HS-5 (cell line): ENCODE measurements at places on chromosomes 7 and 10.

DNA sequence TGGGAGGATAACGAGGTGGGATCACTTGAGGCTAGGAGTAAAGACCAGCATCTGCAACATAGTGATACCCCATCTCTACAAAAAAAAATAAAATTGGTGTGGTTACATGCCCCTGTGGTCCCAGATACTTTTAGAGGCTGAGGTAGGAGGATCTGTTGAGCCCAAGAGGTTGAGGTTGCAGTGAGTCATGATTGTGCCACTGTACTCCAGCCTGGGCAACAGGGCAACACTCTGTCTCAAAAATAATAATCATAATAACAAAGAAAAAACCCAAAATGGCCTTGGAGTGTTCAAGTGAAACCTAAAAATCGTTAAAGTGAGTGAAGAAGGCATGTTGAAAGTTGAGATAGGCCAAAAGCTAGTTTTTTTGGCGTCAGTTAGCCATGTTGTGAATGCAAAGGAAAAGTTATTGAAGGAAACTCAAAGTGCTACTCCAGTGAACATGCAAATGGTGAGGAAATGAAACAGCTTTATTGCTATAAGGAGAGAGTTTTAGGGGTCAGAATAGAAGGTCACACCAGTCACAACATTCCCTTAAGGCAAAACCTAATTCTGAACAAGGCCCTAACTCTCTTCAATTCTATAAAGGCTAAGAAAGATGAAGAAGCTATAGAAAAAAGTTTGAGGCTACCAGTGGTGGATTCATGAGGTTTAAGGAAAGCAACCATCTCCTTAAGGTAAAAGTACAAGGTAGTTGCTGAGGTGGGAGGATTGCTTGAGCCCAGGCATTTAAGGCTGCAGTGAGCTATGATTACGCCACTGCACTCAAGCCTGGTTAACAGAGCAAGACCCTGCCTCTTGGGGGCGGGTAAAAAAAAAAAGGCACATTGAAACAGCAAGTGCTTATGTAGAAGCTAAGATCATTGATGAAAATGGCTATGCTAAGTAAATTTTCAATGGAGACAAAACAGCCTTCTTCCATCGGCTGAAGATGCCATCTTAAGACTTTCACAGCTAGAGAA is 45.4 kb upstream of the STOX1 start:
- DNase-seq: no peak

- DNase-seq: peak; percentile 36
Observed at GRCh38 chr10:128069351-128070051, 56.7 kb downstream of the MKI67 start.

- no peak for DNase-seq
Observed at GRCh38 chr7:13322126-13322525, 634.7 kb downstream of the ARL4A start.

DNA sequence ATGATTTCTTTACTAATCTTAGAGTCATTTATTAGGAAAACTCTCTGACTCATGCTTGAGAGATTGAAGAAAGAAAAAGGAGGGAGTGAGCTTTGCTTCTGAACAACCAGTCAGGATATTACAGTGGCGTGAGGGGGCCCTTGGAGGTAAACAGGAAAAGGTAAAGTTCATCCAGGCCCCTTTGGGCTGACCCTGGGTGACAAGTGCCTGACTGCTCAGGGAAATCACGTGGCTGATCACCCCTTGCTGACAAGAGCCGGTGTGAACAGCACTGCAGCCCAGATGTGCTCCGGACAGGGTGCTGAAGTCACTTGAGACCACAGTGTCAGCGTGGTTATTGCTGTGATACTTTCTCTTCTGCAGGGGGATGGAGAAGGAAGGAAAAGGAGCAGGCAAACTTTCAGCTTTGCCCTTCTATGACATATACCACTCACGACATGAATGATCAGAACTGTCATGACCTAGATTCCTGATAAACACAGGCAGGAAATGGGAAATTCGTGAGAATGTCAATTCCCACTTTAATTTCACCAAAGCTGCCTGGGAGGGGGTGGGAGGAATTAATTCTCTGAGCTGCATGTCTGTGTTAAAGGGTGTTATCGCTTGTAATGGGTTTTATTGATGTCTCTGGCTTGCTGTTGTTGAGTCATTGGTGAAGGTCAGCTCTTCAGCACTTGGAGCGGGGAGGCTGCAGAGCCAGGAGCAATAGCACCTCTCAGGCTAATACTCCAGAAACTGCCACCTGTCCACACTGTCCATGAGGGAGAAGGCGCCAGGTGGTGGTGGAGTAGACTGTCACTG is 139.8 kb upstream of the AOAH start:
- no peak for DNase-seq

- no peak for DNase-seq
Observed at GRCh38 chr10:97149079-97149531, 36.7 kb downstream of the SLIT1 start.

DNA sequence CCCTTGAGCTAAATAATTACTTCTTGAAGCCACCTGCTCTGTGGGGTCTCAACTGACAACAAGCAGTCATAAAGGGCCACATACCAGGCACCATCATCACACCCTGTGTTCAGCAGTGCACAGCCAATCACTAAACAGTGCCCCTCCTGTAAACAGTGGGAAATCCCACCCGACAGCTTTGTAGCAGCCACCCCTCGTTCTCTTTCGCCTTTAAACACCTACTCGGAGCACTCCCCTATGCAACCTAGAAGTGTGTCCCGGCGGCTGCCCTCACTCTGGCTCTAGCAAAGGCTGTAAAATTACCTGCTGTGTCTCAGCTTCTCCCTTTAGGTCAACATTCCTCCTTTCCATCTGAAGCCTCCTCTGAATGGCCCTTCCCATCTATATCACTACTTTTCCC is 111.9 kb downstream of the TCERG1L start:
- DNase-seq: no peak

DNA sequence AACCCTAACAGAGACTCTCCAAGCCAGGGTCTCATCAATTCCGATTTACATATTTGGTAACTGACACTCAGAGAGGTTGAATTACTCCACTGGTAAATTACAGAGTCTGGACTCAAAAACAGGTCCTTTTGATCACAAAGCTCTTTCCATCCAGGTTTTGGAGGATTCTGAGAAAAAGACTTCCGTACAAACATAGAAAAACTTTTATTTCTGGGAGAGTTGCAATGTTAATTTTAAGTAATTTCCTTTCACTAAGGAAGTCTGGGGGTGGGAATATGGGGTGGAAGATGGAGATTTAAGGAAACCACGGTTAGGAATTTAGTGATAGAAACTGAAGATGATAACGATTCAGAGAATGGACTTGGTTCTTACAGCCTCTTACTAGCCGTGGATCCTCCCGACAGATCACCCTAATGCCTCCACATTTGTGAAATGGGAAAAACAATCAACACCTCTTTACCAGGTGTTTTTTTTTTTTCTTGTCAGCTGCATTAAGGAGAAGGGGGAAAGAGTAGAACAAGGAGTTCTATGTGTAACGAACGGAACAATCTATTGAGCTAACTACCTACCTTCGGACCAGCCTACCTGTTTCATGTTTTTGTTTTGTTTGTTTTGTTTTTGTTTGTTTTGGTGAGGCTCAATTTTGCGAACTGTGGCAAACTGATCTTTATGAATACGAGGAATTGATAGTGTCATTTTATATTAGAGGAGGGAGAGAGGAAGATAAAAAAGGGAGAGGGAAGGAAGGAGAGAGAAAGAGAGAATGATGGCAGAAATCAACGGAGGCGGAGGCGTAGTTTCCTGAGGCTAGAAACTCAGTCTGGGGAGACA is 1.7 kb upstream of the RBM20 start:
- DNase-seq: no peak

- no peak for DNase-seq
Observed at GRCh38 chr7:84595026-84595425, 400.4 kb upstream of the SEMA3A start.

- DNase-seq: no peak
Observed at GRCh38 chr10:124132876-124133275, 39.5 kb upstream of the CHST15 start.

DNA sequence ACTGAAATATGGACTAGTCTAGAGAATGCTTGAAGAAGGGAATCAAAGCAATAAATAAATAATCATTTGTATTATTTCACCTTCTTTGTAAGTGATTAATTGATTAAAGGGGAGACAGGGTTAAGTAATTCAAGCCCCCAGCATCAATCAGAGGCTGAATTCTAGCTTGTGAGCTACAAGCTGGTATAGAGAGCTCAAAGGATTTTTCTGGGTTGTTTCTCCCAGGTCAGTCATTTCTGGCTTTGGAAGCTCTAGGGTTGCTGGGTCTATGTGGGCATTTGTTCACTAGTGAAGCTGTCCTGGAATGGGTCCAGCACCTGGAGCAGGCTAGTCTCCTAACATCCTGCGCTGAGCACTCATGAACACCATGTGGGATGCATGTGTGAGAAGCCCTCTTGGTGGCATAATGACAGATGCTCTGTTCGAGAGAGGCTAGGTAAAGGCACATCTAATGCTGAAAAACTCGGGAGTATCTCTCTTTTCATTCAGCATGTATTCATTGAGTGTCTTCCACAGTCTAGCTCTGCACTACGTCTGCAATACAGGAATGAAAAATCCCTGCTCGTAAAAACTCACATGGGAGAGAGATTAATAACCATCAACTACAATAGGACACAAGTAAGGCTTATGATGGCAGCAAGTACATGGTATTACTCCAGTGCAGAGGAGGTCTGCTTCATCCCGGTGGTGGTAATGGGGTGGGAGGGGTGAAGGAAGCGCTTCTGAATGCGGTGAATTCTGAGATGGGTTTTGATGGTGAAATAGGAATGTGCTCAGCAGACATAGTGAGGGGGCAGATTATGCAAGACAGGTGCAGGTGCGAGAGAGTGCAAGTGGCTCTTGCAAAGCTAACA is 68.0 kb upstream of the NRP1 start:
- DNase-seq: no peak

DNA sequence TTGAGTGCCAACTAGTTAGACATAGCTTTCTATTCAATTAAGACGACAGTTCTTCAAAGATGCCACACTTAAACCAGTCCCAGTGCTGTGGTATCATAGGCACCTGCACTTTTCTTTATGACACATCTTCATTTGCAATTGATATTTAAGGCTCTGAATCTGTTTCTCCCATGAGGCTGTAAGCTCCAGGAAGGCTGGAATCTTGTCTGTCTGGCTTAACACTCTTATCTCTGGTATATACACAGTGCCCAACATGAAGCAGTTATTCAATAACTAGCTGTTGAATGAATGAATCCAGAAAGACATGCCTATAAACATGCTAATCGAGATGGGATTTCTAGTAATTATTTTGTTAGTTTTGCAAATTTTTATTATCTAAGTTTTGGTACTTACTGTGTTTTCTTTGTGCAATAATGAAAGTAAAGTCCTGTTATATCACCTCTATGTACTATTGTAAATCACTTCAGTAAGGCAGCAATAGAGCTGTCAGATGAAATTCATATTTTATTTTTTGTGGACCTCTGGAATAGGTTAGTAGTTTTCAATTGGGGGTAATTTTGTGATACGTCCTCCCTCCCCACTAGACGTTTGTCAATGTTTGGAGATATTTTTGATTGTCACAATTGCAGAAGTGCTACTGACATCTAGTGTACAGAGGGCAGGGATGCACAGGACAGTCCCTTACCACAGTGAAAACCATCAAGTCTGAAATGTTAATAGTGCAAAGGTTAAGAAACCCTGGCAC is 51.3 kb upstream of the STEAP4 start:
- DNase-seq: no peak

DNA sequence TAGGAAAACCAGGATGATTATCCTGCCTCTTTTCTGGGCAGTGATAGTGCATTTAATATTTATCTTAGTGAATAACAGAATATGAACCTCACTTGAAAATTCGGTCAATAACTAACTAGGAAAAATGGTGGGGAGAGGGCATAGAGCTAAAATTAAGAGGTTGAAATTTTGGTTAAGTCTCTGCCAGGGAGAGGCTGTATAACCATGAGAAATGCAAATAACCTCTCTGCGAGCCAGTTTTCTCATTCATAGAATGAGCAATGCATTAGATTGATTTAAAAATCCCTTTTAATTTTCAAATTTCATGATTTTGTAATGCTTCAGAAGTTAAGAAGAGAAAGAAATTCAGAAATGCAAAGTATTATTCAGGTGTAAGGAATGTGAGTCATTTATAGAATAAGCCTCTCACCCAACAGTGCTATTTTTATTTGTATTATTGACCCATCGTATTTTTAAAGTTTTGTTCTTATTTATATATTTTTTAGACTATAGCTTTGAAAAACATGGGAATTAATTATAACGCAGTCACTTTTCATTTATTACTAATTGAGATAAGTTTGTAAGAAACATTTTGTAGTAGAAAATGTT is 104.7 kb downstream of the PHF14 start:
- no peak for DNase-seq

DNA sequence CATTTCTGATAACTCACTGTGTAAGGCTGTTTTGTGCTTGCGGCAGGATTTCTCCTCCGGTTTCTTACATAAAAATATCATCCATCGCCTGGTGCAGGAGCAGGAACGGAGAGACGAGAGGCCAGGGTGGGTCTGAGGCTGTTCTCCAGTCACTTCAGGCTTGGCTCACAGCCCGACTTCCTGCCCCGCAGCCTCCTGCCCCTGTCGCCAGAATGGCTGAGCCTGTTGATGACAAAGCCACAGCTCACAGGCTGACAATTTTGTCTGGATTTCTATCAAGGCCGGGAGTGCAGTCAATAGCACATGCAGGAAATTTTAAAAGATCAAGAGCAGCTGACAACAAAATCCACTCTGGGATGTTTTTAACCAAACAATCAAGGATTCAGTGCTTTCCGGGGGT is 229.7 kb upstream of the ZNF32 start:
- DNase-seq: no peak

GRCh38 chr10:23114228-23114850 is 19.0 kb downstream of the MSRB2 start:
- no peak for DNase-seq

DNA sequence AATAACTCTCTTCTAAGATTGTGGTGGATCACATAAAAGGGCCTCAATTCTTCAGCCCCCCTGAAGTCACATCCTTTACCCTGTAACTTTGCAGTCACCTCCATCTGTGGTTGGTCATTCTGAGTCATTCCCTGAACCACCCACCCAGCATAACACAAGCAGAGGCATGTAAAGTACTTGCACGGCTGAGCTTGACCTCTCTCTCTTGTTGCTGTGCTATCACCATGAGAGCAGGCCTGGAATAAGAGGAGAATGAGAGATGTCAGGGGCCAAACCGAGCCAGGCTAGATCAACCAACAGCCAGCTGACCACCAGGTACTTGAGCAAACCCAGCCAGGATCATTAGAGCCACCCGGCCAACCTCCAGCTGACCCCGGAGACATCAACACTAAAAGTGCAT is 13.5 kb upstream of the STK17A start:
- DNase-seq: no peak

DNA sequence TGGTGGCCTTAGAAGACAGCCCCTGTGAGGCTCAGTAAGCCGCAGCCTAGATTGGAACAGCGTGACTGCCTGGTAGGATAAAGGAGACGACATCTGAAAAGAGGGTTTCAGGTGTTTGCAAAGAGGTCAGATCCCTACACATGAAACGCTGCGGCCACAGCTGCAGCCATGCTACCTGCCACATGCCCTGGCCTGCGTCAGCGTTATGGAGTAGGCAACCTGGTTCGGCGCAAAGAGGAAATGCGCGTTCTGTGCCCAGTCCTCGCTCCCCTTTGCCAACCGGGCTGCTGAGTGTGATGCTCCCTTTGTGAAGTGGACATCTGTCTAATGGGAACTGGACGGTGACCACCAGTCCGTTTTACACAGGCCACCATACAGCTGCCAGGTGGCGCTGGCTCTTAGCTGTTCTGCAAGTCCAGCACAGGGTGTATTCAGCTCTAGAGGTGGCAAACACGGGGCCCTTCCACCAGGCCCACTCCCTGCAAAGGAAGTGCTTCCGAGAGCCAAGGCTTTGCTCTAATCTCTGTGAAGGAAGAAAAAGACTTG is 160.3 kb downstream of the CELF2 start:
- no peak for DNase-seq
